ENCODE measurements at places on chromosomes 2 and 18.

- no peak for DNase-seq
Measured at GRCh38 chr2:128710242-128710641, 391.6 kb upstream of the HS6ST1 start.

GRCh38 chr18:41942254-41942653 is 12.8 kb upstream of the PIK3C3 start:
- no peak for DNase-seq

DNA sequence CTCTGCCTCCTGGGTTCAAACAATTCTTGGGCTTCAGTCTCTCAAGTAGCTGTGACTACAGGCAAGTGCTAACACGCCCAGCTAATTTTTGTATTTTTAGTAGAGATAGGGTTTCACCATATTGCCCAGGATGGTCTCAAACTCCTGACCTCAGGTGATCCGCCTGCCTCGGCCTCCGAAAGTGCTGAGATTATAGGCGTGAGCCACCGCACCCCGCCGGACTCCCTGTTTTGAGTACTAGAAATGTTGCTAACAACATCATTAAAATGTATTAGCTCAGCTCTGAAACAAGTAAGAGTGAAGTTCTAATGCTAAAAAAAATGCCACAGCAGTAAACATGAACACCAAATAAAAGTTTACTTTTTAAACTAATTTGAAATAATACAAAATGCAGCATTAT is 937.7 kb downstream of the CPS1 start:
- no peak for DNase-seq

GRCh38 chr2:225768741-225769140 is 369.2 kb downstream of the NYAP2 start:
- DNase-seq, result no peak

- no peak for DNase-seq
Measured at GRCh38 chr2:43142921-43143438, 83.4 kb downstream of the ZFP36L2 start.

DNA sequence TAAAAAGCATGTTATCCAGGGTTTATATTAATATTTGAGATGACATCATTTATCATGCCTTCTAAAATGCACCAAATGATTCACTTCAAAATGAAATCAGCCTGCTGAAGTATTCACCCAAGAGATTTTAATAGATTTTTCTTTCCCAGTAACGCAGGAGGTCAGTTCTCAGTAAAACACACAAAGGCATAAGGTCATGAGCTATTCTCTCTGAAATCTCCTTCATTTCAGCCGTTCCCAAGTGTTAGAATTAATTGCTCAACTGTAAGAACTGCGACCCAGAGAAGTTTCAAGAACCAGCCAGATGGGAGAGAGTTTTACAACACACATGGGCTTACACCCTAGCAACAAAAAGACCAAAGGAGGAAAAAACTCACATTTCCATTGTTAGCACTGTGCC is 84.2 kb upstream of the PHLPP1 start:
- no peak for DNase-seq

DNA sequence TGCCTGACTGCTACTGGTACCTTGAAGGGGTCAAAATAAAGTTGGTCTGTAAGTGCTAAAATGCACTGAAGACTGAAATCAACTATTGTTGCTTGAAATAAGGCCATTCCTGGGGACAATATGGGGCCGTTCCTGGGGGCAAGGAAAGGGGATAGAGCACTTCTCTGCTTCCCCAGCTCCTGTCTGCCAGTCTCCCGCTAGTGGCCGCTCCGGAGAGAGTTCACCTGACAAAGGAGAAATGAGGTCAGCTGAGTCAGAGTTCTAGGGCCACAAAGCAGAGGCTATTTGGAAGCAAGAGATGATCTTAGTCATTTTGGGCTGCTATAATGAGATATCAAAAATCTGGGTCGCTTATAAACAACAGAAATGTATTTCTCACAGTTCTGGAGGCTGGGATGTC is 345.9 kb downstream of the TSN start:
- no peak for DNase-seq

DNA sequence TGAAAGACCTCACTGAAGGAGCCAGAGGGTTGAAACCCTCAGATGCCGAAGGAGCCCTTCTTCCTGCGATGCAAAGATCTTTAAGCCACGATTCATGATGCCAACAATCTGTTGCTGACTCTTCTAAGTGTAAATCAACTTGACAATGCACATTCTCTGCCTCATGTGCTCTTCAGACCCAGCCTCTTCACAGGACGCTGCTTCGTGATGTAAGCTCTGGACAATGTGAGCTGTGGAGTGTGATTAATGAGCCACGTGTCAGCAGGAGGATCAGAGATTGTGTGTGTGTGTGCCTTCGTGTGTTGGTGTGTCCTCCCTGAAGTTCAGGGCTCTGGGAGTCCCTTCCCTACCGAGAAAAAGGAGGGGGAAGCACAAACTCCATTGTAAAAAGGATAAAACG is 26.5 kb upstream of the TWIST2 start:
- no peak for DNase-seq

GRCh38 chr2:238493880-238494572 is 67.3 kb downstream of the ASB1 start:
- no peak for DNase-seq
